Activated CD4-positive, alpha-beta T cell treated with anti-CD3 and anti-CD28 coated beads, Interleukin-2, amount 10 ng/mL, durations not matched to agents 7 days and 5 days (primary cell): ENCODE measurements at places on chromosomes 16 and 17. TPM values are rescaled to one million over a fixed set of nuclear protein-coding genes. Genes with fewer than 3 reads are reported as not detected.

DNA sequence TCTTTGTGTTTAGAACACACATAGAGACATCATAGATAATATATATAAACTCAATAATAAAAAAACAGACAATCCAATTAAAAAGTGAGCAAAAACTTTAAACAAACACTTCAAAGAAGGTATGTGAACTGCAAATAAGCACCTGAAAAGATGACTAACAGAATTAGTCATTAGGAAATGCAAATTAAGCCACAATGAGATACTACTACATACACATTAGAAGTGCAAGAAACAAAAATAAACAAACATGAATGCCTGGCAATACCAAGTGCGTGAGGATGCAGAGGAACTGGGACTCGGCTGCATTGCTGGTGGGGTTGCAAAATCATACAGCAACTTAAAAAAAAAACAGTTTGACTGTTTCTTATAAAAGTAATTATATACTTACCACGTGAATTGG lies 799.0 kb downstream of the KCNJ2 start:
- no peak for DNase-seq

DNA sequence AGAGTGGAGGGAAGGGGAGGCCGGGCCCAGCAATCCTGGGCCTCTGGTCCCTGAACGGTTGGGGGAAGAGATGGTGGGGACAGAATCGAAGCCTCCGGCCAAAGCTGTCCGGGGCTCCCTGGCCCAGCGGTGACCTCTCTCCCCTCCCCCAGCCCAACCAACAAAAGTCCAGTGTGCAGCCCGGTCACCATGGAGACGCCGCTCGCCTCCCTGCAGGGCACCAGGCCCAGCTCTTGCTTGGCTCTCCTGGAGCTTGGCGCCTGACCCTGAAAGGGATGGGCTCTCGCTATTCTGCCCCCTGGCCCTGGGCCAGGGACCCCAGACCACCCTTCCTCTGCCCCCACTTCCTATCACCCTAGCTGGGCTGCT lies 1.3 kb downstream of the METRN start:
- DNase-seq: no peak

KCNJ18 gene
- total RNA-seq: not detected

DNA sequence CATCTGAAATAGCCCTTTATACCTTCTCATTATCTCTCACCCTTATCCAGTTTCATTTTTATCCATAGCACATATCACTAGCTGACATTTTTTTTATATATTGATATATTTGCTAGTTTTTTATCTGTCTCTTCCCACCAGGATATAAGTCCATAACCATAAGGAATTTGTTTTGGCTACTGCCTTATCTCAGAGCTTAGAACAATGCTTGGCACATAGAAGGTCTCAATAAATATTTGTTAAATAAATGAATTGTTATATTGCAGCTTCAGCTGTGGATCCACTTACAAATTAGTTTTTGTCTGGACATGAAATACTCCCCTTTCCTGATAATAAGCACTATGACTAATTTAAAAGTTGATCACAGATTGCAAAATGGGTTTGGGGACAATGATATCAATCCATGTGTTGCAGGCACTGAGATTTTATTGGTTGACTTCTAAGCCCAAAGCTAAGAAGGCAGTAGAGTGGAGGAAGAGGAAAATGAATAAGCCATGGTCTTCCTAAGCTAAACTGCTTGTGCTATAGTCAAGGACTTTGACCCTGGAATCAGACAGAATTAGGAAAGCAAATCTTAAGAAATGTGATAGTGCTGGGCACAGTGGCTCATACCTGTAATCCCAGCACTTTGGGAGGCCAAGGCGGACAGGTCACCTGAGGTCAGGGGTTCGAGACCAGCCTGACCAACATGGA lies 31.9 kb upstream of the YPEL2 start:
- DNase-seq: no peak

GRCh38 chr17:34654276-34654880 lies 75.0 kb downstream of the TMEM132E start:
- no peak for DNase-seq

DNA sequence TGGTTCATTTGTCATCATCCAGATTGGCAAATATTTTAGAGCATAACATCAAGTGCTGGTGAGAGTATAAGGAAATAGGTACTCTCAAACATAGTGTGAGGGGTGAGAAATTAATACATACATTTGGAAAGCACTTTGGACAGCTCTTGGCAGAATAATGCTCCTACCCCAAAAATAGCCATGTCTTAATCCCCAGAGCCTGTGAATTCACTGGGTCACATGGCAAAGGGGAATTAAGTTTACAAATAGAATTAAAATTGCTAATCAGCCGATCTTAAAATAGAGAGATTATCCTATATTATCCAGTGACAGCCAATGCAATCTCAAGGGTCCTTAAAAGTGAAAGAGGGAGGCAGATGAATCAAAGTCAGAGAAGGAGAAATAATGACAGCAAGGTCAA lies 38.8 kb upstream of the ANKFN1 start:
- no peak for DNase-seq

- no peak for DNase-seq
These were observed 9.3 kb downstream of the CCDC102A start for GRCh38 chr16:57527027-57527426.

- no peak for DNase-seq
These were observed 9.9 kb downstream of the CCDC182 start for GRCh38 chr17:57735230-57735629.

- no peak for DNase-seq
These were observed 45.9 kb downstream of the MYH11 start for GRCh38 chr16:15810949-15811348.

DNA sequence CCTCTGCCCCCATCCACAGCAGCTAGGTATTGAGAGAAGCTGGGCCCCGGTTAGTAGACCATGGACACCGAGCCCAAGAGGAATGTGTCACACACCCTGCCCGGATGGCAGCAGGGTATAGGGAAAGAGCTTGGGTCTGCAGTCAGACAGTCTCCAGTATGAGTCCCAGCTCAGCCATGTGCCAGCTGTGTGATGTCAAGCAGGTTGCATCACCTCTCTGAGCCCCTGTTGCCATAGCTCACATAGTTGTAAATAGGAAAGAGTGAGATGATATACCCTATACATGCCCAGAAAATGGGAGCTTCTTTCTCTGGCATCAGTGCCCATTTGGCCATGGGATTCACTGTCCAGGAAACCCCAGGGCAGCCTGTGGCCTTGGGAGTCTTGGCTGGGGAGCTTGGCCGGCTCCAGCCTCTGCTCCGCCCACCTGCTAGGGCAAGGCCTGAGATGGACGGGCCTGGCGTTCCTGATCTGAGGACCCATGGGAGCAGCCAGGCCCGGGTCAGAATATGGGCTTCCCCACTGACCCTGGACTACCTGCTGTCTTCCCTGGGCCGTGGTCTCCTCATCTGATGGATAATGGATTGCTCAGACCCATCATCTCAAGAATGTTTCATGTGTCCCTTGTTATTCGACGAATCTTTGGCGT lies 13.2 kb downstream of the CD300LG start:
- no peak for DNase-seq

DNA sequence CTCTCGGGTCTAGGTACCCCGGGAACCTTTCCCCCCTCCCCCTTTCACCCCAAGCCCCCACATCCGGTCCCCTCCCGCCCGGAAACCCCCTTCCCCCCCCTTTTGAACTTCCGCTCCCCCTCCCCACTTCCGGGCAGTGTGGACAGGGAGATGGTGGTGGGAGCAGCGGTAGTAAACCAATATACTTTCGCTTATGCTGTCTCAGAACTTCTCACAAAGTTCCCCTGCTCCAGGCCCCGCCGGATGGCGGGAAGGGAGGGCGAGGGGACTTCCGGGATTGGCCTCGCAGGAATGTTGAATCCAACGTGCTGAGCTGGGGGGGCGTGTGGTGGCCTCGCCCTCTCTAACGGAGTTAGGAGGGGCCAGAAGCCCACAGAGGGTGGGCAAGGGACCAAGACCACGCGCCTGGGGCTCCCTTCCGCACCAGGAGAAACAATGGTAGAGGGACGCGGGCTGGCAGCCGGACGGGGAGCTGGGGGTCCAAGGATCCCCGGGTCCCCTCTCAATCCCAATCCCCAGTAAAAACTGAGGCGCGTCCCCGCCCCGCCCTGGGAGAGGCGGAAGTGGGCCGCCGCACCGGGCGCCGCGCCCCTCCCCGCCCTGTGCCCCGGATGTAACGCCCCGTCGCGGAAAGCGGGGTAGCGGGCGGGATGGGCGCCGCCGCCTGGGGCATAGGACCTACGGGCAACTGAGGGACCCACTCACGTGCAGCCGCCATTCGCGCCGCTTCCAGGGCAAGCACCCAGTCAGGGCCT lies 742 bp downstream of the PFN1 start:
- peak; percentile 78 for DNase-seq

OR1F1 gene
- total RNA-seq: not detected

DNA sequence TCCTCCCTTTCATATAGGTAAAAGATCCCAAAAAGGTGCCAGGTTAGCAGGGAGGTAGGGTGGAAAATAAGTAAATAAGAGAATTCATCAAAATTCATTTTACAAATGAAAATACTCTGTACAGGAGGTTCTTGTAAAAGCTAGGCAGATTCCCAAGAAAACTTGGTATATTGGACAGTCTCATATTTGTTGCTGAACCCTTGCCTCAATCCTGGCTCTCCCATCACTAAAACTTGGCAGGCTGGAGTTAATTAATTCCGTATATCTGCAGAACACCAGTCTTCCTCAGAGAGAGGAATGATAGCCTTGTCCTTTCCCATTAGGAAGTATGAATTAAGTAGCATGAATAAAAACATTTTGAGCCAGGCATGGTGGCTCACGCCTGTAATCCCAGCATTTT lies 66.2 kb upstream of the MTMR4 start:
- no peak for DNase-seq

GRCh38 chr17:40828454-40829044 lies 6.1 kb upstream of the KRT10 start:
- no peak for DNase-seq

HCRT gene
- not detected for total RNA-seq

TCAP gene
- 2.1 TPM for total RNA-seq

KRT28 gene
- total RNA-seq: not detected

IRX5 gene
- total RNA-seq: 0.12 TPM

SPATA32 gene
- total RNA-seq: 0.27 TPM

GRCh38 chr17:30952638-30953393 lies 18.0 kb upstream of the RNF135 start:
- no peak for DNase-seq

ADAP2 gene
- total RNA-seq: 0.65 TPM

DNA sequence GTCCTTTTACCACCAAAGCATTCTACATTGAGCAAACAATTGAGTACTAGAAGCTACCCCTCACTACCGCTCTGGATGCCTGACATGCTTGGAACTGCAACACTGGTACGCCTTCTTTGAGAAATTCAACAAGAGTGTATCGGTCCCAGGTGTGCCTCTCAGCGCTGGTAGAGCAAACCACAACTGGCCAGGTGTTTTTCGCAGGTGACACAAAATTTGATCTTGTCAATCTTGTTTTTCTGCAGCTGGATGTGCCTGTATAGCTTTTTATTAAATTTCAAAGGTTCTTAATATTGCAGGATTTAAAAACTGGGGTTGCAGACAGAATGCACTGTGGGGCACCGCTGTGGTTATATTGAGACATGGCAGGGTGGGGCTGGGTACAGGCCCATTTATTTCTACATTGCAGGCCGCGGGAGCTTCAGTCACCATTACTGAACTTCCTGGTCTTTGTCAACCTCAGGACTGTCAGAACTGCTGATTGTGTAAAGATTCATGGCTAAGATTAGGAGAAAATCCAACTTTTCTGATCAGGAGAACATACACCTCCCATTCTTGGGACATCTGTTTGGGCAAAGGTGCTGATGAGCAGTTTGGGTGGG lies 4.5 kb upstream of the SNX20 start:
- no peak for DNase-seq

HOXB9 gene
- not detected for total RNA-seq

DPH1 gene
- 31.3 TPM for total RNA-seq

TBX6 gene
- 1.2 TPM for total RNA-seq

DNA sequence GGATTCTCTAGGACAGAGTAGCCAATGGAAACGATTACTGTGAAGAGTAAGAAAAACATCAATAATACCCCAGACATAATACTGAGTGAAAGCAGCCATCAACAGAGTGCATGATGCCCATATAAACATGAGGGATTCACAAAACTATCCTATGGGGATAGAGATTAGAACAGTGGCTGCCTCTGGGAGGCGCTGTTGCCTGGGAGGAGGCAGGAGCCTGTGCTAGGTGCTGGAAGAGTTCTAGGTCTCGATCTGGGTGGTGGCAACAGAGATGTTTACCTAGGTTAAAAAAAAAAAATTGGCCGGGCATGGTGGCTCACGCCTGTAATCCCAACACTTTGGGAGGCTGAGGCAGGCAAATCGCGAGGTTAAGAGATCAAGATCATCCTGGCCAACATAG lies 7.9 kb downstream of the FA2H start:
- DNase-seq: no peak

DNA sequence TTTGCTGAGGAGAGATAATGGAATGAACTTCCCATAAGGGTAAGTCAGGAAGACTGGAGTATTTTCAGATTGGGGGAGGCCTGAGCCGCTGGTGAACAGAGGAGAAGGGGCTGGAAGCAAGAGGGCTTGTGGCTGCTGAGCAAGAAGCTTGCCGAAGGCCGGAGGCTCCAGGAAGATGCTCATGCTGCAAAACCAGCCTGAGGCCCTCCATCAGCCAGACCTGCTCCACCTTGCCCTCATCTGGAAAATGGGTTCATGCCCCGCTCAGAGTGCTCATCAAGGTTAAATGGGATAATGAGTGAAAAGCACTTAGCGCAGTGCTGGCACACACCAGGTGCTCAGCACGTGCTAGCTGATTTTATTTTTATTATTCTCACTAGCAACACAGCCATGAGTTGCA lies 5.5 kb upstream of the ASGR1 start:
- no peak for DNase-seq

FOXO3B gene
- 3.1 TPM for total RNA-seq

DNA sequence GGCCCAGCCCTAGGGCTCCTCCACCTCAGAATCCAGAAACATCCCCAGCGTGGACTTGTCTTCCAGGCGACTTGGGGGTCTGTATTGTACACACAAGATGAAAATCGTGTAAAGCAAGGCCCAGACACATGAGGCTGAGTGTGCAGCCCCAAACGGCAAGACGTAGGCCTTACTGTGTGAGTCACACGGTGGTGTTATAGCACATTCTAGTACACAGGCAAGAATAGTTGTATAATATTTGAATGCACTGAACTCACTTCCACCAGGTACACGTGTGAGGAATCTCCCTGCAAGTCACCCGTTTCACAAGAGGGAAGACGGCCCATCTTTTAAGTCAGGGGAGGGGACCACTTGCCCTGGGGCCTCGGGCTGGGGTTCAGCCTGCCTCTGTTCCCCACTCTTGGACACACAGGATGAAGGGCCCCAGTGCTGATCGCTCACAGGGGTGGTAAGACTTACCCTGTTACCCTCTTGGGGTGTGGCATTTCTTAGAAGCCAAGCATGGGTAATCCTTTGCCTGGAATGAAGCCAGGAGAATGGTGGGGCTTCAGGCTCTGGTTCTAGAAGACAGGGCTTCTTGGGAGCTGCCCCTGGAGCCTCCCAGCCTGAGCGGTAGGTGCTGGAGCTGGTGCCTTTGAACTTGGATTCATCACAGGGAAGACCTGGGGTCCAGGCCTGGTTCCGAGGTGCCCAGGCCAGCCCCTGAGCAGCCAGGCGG lies 71.3 kb downstream of the SREBF1 start:
- DNase-seq: no peak

KRTAP4-5 gene
- not detected for total RNA-seq
